ENCODE measurements at places on chromosomes 5 and 9.

GRCh38 chr5:90294604-90295003 is 115.0 kb downstream of the CETN3 start:
- no peak for DNase-seq

- no peak for DNase-seq
These were observed 120.0 kb downstream of the COL23A1 start for GRCh38 chr5:178469975-178470759.

DNA sequence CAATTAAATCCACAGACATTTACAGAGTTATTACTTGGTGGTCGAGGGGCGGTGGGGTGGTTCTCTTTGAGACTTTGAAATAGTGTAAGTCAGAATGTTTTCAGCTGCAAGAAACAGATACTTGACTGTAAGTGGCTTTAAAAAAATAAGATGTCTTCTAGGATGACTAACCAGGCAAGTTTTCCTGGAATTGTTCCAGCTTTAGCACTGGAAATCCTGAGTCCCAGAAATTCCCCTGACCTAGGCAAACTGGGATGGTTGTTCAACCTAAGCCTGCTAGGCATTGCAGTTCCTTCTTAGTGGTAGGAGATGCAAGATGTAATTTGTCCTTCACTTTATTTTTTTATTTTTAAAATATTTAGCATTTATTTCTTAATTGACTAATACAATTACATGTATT is 169.5 kb upstream of the POC5 start:
- no peak for DNase-seq

DNA sequence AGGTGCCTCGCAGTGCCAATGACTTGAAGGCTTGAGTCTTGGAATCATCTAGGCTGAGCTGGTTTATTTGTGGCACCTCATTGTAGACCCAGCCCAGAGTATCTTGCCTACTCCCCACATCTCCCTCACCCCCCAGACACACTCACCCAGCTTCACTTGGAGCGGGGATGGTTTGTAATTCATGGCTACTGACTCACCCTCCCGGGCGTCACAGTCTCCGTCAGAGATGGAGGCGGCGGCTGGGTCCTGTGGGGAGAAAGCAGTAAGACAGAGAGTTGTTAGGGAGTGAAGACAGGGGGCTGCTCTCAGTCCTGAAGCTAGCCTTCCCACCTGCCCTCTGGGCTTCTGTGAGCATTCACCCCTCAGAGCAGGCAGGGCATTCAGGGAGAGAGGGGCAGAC is 29.0 kb upstream of the MYORG start:
- DNase-seq: no peak

- no peak for DNase-seq
These were observed 213.2 kb downstream of the ESM1 start for GRCh38 chr5:54772231-54772630.

DNA sequence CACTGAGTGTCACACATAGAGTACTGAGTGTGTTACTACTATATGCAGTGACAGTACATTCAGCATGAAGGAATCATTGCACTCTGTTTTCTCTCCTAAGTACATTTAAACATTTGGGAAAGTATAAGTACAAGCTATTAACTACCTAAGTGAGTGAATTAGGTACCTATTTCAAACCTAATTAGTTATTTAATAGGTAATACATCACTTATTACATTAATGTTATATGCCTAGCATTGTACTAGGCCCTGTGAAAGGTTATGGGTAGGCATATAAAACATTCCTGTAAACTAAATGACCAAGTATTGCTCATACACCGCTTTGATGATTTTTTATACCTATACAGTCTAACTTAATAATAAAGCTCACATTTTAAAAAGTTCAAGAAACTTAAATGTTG is 25.7 kb upstream of the PPP3R2 start:
- no peak for DNase-seq

DNA sequence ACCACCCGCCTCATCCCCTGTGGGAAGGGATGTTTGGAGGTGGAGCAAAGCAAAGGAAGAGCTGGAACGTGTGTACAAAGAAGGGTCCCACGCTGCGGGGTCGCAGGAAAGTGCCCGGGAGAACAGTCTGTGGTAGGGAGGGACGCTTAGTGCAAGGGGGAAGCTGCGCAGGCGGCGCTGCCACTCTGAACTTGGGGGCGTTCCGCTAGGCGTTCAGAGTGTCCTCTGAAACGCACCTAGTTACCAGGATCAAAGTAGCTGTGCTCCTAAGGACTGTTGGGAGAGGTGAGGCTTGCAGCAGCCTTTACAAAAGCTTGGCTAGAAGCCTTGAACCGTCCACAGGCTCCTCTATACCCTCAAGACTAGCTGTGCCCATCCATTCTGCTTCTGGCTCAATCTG is 29.3 kb upstream of the PDE8B start:
- no peak for DNase-seq
